ENCODE measurements at places on chromosomes 2 and 18.
A peak's percentile ranks its signal among the peaks of the same experiment; 100 is the strongest.

- no peak for DNase-seq
These were observed 63.1 kb upstream of the HPCAL1 start for GRCh38 chr2:10239561-10239967.

- no peak for DNase-seq
These were observed 578.1 kb downstream of the PIK3C3 start for GRCh38 chr18:42533009-42533575.

- DNase-seq: no peak
These were observed 536.9 kb downstream of the TMX3 start for GRCh38 chr18:68177807-68178702.

DNA sequence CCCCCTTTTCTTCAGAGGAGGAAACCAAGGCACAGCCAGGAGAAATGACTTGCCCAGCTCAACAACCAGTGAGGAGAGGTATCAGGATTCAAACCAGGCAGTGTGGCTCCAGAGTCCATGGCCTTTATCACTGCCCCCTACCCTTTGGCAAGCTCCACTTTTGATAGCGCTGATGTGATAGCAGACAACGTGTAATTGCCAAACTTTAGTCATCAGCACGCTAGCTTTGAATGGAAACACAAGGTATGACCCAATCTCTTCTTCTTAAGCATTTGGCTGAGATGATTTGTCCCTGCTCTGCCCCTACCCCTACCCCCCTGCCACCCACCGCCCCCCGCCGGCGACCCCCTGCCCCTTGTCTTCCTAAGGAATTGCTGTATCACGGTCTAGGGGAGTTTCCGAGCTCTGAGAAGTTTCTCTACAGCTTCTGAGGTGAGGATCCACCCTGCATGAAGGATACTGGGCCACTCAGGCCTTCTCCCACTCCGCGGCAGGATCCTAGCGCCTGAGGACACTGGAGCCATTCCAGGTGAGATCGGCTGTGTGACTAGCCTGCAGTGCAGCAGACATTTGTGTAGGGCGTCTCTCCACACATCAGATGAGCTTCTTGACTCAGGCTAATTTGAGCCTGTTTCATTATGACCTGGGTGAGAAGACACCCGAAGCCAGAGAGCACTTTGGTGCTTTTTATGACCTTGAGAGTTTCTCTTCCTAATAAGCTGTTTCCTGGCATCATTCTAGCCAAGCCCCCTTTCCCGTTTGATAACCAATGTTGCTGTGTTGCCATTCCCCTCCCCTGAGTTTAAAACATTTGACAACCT is 75.1 kb upstream of the MAP4K4 start:
- no peak for DNase-seq

- DNase-seq: no peak
These were observed 8.8 kb downstream of the PLCL1 start for GRCh38 chr2:197813093-197813787.

DNA sequence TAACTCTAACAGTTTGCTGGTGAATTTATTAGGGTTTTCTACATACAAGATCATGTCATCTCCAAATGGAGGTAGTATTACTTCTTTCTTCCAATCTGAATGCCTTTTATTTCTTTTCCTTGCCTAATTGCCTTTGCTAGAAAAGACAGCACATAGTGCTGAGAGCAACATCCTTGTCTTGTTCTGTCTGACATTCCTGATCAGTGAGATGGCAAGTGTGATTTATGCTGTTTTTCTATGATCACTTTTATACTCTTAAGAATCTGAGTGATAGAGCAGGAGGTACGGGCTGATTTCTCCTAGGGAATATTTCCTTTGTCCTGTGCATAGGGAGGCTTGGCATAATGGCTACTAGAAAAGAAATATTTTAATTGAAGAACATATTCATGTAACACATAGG is 17.3 kb downstream of the LYPD6B start:
- no peak for DNase-seq

- DNase-seq: no peak
These were observed 319.9 kb upstream of the ACVR2A start for GRCh38 chr2:147524912-147525311.

- DNase-seq: no peak
These were observed 34.8 kb upstream of the LINC00305 start for GRCh38 chr18:64183665-64184064.

DNA sequence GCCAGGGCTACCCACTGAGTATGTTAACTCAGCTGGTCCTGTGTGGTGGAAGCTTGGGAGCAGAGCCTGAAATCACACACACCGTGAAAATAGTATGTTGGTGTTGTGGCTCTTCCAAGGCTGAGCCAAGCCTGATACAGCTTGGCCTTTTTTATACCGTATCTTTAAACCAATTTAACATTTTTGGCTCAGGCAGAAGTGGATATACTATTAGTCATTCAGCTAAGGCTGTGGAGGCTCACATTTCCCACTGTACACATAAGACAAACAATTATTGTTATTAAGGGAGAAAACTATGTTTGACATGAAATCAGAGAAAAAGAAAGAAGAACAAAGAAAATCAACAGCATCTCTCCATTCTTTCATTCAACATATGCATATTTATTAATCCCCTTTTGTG is 159.0 kb downstream of the BCL11A start:
- DNase-seq: no peak

- DNase-seq: no peak
These were observed 71.7 kb upstream of the SP3 start for GRCh38 chr2:174036825-174037224.

- peak; percentile 31 for DNase-seq
These were observed 77.2 kb upstream of the NDUFV2 start for GRCh38 chr18:9025091-9025838.

- no peak for DNase-seq
These were observed 88.0 kb downstream of the FTCDNL1 start for GRCh38 chr2:199762963-199763362.

GRCh38 chr2:201709049-201709448 is 10.6 kb upstream of the MPP4 start:
- no peak for DNase-seq

DNA sequence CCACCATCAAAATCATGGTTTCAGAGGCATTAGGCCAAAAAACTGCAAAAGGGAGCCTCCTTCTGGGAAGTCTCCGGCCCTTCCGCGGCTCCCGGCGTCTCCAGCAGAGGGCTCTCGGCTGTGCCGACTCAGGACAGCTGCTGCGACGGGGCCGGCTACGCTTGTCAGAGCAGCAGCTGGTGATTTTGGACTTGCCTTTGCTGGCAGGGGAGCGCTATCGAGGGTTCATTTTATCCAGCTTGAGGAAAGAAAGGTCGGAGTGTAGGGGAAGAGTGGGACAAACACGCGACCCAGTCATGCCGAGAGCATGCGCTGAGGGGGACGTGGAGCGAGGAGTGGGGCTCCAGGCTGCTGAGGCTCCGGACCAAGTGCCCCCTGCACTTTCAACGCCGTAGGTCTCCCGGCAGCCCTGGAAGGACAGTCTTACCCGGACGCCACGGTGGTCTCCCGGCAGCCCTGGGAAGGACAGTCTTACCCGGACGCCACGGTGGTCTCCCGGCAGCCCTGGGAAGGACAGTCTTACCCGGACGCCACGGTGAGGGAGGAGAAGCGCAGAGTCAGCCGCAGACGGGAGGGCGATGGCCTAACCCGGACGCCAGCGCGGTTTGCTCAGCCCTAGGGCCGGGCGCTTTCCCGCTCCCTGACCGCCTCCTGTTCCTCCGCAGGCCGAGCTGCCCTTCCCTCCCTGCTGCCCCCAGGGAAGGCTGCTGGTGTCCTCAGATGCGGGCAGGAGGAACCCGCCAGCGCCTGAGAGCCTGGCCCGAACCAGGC is 21.7 kb downstream of the DDX18 start:
- DNase-seq: peak; percentile 2

- DNase-seq: no peak
These were observed 478.1 kb upstream of the ZNF804A start for GRCh38 chr2:184119989-184120800.

GRCh38 chr2:6665093-6666045 is 200.3 kb downstream of the CMPK2 start:
- DNase-seq: no peak

GRCh38 chr2:52964916-52965530 is 802.6 kb upstream of the CHAC2 start:
- no peak for DNase-seq

DNA sequence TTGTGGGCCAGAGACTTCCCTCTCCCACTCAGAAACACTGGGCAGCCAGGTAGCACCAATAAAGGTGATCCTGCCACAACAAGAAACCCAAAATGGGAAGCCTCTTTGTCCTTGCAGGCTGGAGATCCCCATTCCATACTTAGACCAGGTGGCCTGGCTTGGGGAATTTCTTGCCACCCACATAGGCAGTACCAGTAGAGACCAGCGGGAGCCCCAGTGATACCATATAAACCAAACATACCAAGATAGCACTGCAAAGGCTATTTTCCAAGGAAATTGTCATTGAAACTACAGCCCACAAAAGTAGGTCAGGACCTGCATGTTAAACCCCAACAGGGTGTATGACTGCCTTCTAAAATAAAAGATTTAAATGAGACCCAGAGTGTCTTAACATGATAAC is 171.6 kb downstream of the DIS3L2 start:
- no peak for DNase-seq

DNA sequence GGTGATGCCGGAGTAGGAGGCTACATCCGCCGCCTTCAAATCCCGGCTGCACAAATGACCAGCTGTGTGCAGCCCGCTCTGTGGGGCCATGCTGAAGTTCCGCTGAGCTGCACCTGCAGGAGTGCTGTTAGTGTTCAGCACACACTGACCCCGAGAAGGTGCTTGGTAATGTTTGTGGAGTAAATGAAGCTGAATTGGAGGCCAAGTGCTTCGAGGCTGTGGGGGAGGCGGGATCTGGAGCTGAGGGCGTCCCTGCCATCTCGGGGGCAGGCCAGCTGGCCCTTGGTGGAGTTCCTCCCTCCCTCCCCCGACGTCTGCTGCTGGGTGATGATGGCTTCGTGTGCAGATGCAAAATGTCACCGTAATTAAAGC is 23.2 kb downstream of the KCNF1 start:
- no peak for DNase-seq

DNA sequence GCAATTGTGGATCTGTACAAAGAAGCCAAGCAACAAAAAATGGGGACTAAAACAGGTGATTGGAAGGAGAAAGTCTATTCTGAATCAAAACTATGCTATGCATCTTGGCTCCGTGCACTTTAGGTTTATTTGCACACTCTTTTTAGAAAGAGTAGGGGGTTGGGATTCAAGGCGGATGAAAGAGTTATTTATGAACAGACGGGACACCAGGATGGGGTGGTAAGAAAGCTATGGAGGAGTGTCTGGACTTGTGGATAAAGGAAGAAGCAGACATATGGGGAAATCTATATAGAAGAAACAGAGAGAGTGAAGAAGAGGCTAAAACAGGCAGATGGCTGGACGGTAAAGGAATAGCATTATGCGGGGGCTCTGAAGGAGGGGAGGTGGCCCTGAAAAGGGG is 57.8 kb downstream of the TCF4 start:
- peak; percentile 39 for DNase-seq

- DNase-seq: no peak
These were observed 32.9 kb downstream of the RTP5 start for GRCh38 chr2:241902357-241902991.

GRCh38 chr2:187549951-187550555 is 4.2 kb downstream of the TFPI start:
- DNase-seq: no peak

DNA sequence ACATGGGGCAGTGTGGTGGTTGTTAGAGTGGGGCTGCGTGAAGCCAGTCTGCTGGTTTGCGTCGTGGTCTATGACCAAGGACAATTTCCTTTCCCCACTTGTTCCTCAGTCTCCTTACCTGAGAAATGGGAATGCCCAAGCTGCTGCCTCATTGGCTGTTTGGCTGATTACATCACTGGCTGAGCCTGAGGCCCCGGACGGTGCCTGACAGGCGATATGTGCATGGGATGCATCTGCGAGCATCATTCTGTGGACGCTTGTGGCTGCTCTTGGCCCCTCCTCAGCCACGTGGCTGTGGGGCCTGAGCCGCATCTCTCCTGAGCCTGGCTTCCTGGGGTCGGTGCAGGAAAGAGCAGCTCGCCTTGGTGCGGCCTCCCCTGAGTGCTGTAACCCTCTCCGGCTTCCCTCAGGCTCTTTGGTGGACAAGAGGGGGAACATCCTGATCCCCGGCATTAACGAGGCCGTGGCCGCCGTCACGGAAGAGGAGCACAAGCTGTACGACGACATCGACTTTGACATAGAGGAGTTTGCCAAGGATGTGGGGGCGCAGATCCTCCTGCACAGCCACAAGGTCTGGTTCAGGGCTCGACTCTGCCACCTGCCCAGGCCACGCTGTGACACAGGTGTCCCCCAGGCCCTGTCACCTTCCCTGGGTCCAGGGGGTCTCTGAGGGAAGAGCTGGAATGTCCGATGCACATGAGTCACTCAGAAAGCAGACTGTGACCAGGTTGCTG is 17.2 kb downstream of the CNDP2 start:
- DNase-seq: no peak
